ENCODE measurements at places on chromosomes 11 and 22. TPM values are rescaled to one million over a fixed set of nuclear protein-coding genes. Genes with fewer than 3 reads are reported as not detected.

DNA sequence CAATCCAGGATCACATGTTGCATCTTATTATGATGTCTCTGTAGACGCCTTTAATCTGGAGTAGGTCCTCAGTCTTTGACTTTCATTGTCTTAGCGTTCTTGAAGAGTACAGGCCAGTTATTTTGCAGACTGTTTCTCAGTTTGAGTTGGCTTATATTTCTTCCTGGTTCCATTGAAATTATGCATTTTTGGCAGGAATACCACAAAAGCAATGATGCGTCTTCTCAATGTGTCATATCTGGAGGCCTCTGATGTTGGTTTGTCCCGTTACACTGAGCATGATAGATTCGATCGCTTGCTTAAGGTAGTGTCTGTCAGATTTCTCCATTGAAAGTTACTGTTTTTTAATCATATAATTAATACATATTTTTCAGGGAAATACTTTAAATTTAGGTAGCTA lies 30.6 kb downstream of the TECTA start:
- DNase-seq, result no peak

GRCh38 chr22:43425976-43426785 lies 14.4 kb downstream of the MPPED1 start:
- no peak for DNase-seq

- DNase-seq, result no peak
These were observed 125.7 kb downstream of the TRIM29 start for GRCh38 chr11:120012245-120012644.

DNA sequence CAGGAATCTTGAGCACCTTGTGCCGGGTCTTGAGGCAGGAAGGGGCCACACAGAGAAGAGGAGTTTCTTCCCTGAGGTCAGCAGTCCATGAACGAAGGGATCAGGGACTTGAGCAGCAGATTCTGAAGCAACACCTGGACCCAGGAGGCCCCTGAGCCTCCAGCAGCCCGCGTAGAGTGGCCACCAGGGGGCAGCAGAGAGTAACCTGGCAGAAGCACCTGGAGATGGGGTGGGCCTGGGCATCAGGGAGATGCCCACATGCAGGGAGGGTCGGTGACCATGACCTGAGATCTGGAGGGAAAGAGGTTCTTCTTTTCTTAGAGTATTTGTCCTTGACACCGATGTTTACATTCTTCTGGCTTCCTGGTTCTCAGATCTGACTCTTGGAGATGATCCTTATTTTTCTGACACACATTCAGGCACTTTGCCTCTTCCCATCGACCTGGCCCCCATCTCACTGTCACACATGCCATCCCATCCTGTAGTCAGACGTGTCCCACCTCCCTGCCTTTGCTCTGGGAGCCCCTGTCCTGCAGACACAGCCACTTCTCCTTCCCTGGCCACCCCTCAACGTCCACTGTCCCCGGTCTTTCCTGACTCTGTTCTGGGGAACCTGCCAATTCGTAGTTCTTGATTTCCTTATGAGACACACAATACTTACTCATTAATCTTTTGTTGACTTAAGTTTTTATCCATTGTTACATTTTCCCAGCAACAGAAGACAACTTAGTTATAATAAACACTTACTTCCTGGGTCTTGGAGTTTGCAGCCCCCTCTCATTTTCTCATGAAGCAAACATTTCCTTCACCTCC lies 66.5 kb downstream of the GGTLC2 start:
- peak; percentile 71 for DNase-seq

DNA sequence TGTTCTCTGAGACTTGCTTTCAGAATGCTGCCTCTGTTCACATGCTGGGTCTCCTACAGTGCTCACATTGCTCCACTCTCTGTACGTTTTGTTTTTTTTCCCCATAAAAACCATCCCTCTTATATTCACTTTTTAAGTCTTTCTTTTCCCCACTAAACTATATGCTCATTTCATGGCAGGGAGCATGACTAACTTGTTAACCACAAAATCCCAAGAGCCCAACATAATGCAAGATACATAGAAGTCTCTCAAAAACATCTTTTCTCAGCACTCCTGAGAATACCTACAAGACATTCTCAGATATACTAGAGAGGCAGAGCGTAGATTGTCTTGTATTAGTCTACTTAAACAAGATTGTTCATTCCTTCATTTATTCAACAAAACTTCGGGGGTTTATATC lies 73.3 kb downstream of the FAM76B start:
- no peak for DNase-seq

GRCh38 chr22:29369460-29369859 lies 18.9 kb downstream of the AP1B1 start:
- DNase-seq, result peak; percentile 74

DNA sequence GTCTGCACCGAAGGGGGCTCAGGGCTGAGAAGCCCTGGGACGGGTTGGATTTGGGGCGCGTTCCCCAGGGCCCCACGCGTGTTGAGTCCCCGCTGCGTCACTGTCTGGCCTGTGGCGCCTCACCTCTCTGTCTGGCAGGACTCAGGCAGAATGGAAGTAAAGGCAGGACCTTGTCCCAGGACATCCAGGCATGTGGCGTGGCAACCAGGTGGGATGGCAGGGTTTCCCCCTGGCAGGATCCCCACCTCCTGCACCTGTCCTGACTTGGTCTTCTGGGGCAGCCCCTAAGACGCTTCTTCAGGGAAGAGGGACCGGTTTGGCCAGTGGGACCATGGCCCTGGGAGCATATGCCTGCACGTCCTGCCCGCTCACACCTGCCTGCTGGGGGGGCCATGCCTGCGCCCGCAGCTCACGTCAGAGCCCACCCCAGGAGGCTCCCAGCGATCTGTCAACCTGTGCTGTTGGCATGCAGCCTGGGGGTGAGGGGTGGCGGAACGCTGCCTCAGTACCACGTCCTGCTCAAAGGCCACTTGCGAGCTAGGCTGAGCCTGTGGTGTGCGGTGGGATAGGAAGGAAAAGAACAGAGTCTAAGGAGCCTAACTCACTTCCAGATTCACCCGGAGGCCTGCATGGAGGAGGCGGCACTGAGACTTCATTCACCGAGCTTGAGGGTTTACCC lies 72.7 kb downstream of the KCNQ1 start:
- DNase-seq, result no peak

DNA sequence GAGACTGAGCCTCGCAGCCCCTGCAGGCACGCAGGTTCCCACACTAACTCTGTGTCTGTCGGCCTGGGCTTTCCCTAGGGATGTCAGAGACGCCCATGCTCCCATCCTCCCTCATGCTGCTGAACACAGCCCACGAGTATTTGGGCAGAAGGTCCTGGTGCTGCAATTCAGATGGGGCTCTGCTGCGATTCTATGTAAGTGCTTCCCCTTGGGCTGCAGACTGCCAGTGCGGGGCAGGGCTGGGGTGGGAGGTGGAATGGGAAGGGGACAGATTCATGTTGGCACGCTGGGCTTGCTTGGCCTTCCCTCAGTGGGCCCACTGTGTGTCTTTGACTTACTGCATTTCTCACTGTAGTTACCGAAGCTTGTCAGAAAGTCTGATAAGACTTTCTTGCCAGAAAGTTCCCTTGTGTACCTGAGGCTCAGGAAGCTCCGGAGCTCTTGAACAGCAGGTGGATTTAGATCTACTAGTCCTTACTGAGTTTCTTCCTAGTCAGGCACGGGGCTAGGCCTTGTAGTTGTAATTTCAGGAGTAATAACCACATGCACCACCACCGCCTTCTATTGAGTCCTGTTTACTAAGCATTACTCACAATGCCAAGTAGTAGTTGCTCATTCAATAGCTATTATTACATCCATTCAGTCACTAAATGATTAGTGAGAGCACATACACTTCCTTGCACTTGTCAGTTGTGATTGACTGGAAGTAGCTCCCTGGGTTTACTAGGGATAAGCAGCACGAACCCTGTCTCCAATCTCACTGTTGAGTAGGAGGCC lies 65.2 kb downstream of the CABIN1 start:
- DNase-seq, result no peak

- DNase-seq, result no peak
These were observed 662.1 kb downstream of the NTM start for GRCh38 chr11:132032555-132032954.

- no peak for DNase-seq
These were observed 106.2 kb downstream of the PKNOX2 start for GRCh38 chr11:125270711-125271110.

GRCh38 chr11:773425-773824 lies 3.9 kb downstream of the GATD1 start:
- no peak for DNase-seq

- DNase-seq, result no peak
These were observed 32.7 kb downstream of the RIBC2 start for GRCh38 chr22:45446216-45446615.

DNA sequence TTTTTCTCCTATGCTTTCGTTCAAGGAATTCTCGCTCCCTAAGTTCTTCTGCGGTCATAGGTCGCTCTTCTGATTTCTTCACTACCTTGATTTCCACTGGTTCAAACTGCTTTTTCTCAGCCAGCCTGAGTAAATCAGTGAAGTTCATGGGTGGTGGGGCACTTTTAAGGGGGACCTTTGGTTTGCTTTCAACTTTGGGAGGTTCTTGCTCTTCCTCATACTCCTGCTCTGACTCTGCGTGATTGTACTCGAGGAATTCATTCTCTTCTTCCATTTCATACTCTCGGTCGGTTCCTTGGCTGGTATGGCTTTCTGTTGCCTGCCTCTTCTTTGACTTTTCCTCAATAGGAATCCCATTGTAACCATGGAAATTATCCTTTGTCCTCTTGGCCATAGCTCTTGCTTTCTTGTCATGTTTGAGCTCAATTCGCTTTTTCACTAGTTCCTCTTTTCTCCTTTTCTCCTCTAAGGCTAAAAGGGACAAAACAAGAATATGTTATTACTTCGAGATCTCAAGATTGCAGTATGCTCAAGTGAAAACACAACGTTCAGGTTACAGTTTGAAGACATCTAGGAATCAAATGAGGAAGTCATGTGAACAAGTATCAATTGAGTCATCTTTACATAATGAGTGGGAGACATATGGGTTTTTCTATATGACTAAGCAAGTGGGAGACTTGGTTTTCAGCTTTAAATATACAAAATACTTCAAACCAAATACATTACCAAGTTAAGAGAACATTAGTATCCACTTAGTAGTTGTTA lies 16.2 kb downstream of the MISFA start:
- DNase-seq, result no peak

- DNase-seq, result no peak
These were observed 96.4 kb upstream of the B3GAT1 start for GRCh38 chr11:134508219-134508990.

DNA sequence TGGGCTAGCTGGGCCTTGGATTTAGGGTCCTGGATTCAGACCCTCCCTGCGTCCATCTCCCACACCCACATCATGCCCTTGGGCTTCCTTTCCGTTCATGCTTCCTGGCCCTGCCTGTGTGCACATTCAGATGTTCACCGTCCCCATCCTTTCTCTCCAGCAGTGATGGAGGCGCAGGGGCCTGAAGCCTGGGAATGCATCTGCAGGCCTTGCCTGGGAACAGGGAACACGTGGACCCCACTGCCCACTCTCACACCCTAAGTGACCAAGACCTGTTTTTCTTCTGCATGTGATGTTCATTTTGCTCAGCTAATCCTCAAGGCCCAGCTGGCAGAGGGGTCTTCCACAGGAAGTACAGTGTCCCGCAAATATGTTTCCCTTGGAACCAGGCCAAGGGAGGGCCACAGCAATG lies 91.6 kb upstream of the PARVA start:
- no peak for DNase-seq

DNA sequence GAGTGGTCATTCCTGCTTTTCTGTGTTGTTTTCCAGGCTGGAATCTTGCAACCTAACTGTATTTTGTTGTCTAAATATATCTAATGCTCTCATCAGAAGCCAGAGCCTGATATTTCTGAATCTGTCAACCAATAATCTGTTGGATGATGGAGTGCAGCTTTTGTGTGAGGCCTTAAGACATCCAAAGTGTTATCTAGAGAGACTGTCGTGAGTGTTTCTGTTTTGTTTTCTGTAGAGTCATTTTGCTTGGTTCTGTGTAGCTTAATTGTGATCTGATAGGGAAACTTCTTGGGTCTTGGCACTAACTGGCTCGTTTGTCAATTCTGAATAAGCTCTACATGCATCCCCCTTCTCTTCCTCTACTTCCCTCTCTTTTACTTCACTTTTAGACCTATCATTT lies 31.2 kb upstream of the RBMXL2 start:
- DNase-seq, result no peak

- no peak for DNase-seq
These were observed 72.1 kb upstream of the TIMP3 start for GRCh38 chr22:32729412-32729811.

DNA sequence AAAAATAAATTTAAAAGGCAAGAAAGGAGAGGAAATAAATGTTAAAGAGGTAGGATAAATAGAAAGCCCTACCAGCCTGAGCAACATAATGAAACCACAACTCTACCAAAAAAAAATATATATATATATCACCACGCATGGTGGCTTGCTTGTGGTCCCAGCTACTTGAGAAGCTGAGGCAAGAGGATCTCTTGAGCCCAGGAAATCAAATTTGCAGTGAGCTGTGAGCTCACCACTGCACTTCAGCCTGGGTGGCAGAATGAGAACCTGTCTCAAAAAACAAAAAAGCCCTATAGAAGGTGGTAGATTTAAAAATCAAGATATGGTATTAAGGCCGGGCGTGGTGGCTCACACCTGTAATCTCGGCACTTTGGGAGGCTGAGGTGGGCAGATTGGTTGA lies 10.5 kb downstream of the NUCB2 start:
- DNase-seq, result no peak

DNA sequence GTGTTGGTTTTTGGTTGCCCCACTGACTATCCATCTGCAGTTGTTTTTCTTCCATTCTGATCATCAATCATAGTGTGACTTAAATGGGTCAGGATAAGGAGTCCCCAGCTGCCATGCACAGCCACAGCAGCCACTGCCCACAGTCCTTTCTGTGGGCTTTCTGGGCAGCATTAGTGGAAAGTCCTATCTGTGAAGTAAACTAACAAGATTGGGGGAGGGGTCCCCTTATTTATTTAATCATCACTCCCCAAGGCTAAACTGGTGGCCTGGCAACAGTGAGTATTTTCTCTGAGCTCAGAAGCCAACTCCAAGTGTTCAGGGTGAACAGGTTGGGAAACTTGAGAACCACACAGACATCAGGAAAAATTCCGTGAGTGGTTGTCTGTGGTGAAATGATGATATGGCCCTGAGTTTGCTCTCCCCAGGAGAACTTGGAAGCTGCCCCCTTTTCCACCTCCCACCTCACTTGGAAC lies 145.0 kb downstream of the CCDC34 start:
- DNase-seq, result peak; percentile 72

GRCh38 chr11:71101606-71102005 lies 150.8 kb downstream of the SHANK2 start:
- no peak for DNase-seq

The OR5AR1 gene
- not detected for total RNA-seq

The KCNJ11 gene
- total RNA-seq, result 2.0 TPM

The OR5A2 gene
- not detected for total RNA-seq

The RIMBP3B gene
- 0.31 TPM for total RNA-seq

The MPPED2 gene
- total RNA-seq, result 9.6 TPM

The PISD gene
- 71.6 TPM for total RNA-seq

The CD6 gene
- 0.22 TPM for total RNA-seq

The CCDC157 gene
- total RNA-seq, result 2.8 TPM

The ACTN3 gene
- total RNA-seq, result not detected

Data from adrenal gland (tissue), 19 donors.